ENCODE measurements at places on chromosomes 5 and 9.

DNA sequence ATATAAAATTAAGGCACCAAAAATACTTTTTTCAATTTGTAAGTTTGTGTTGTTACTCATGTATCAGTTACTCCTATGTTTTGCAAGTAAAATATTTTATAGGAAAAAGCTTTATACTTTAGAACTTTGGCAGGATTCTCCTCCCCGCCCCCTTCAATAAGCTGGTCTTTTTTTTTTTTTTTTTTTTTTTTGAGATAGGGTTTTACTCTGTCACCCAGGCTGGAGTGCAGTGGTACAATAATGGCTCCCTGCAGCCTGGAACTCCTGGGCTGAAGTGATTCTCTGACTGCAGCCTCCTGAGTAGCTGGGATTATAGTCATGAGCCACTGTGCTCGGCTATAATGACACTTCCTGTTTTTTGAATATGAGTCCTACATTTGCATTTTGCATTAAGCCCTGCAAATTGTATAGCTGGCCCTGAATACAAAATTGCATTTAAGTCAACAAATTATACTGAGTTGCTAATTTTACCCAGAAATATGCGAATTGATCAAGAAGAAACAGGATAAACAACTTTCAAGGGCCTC, 192.9 kb downstream of the PIK3R1 start:
- no peak for DNase-seq

DNA sequence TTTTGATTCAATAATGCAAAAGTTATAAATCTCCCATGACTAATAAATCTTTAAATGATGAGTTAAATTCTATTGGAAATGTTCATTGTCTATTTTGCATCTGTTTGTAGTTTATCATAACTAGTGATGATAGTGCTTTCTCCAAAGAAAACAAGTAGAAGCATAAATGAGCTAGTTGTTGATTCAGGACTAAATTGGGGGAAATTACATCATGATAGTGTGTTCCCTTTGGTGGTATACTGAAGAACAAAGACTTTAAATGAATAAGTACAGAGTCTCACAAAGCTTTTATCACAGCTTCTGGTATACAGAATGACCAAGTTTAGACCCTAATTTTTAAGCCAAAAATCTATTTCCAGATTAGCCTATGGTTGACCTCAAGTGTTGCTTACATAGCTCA, 173.8 kb downstream of the MCTP1 start:
- no peak for DNase-seq

GRCh38 chr9:79709743-79710674, 138.2 kb downstream of the TLE4 start:
- DNase-seq = no peak

GRCh38 chr5:85109616-85110015, 724.9 kb upstream of the EDIL3 start:
- no peak for DNase-seq

GRCh38 chr9:124652615-124653393, 118.3 kb downstream of the NR6A1 start:
- peak; percentile 75 for DNase-seq

- DNase-seq = no peak
Observed at GRCh38 chr9:27131731-27132130, 22.7 kb downstream of the TEK start.

GRCh38 chr9:127180457-127181314, 58.3 kb upstream of the ANGPTL2 start:
- DNase-seq = no peak

DNA sequence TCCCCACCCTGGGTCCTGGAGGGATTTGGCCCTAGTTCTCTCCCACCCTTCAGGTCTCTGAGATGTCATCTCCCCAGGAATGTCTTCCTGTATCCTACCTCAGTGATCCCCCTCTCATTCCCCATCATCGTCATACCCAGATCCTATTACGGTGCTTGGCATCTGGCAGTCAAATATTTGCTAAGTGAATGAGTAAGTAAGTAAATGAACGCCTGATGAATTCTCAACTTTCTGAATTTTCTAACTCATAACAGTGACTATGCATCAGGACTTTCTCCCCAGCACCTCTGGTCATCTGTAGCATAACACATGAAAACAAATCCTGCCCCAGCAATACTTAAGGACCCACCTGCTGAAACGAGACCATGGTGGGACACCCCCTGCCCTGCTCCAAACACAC, 244.2 kb downstream of the EBF1 start:
- DNase-seq = no peak

DNA sequence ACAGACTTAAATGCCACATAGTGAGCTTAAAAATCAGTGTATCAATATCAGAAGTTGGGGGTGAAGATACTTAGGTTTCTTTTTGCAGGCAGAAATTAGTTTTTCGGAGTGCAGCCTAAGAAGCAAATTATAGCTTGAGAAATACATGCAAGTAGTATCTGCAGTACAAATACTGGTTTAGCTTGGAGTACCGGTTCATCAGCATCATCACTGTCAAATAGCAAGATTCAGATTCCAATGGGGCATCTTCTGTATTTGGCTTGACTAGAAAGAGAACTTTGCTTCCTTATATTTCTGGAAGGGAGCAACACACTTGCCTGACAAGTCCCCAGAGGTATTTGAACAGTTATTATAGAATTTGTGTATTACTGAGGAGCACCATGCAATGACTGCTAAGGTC, 19.8 kb downstream of the SLC31A1 start:
- DNase-seq = no peak

GRCh38 chr5:1522601-1523479, 920 bp downstream of the LPCAT1 start:
- no peak for DNase-seq

GRCh38 chr9:104256696-104257062, 162.6 kb downstream of the SMC2 start:
- DNase-seq = no peak

DNA sequence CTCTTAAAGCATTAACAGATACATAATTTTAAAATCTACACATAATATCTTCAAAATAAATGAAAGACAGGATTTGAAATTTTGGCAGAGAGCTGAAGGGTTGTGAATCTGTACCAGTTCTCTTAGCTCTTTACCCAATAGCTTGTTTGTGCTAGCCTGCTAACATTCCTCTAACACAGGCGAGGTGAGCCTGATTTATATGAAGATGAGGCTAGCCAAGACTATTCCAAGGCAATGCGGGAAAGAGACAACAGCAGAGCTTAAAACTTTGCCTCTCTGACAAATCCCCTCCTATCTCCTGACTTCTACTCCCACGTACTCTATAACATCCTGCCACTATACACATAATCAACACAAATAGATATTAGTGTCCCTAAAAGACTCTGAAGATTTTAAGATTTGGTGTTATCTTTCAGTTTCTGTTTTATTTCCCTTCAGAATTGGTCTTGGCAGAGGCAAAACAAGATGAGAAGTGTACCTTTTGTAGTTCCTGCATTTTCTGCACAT, 745.6 kb upstream of the ZNF608 start:
- DNase-seq = no peak

- DNase-seq = no peak
Observed at GRCh38 chr5:26610577-26610976, 427.8 kb downstream of the CDH9 start.

- DNase-seq = no peak
Observed at GRCh38 chr5:31720004-31720403, 81.1 kb downstream of the PDZD2 start.

DNA sequence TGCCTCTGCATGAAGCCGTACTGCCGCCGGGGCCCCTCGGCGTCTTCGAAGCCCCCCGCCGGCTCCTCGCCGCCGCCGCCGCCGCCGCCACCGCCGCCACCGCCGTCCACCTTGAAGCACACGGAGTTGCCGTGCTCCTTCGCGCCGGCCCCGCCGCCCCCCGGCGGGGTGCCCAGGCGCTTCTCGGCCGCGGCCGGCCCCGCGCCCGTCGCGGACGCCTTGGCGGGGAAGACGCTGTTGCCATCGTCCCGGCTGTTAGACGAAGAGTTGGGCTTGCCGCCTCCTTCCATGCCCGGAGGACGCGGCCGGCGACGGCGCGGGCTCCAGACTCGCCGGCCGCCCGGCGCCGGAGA, 400 bp downstream of the HCN1 start:
- no peak for DNase-seq

DNA sequence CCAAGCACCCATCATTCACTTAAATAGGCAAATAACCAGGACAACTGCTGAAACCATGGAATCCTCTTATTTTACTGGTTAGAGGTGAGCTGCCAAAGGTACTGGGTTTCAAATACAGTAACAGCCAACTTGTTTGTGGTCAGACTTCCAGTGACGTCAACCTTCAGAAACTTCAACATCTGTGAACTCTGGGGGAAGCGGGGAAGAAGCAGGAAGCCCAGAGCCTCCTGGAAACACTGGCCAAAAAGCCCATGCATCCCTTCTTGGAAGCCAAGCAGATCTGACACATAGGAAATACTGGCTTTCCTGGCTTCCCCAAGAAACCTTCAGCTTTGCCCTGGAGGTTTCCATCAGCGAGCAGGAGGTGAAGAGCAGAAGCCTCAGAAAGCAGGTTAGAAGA, 4.9 kb upstream of the FRRS1L start:
- DNase-seq = peak; percentile 23

DNA sequence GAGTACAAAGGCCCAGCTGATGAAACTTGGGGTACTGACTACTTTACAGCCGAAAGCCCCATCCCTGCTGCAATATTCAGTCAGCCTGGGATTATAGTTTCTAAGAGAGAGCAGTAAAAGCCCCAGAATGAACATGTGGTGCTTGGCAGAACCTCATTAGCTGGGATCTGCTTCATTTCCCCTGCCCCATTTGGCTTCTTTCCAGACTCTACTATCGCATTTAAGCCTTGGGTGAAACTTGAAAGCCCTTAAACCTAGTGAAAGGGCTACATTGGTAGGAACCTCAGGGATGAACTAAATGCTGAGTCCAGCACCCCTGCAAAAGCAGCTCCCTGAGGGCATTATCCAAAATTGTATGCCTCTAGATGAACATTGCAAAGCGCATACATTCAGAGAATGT, 631.1 kb downstream of the ACTL7B start:
- no peak for DNase-seq

DNA sequence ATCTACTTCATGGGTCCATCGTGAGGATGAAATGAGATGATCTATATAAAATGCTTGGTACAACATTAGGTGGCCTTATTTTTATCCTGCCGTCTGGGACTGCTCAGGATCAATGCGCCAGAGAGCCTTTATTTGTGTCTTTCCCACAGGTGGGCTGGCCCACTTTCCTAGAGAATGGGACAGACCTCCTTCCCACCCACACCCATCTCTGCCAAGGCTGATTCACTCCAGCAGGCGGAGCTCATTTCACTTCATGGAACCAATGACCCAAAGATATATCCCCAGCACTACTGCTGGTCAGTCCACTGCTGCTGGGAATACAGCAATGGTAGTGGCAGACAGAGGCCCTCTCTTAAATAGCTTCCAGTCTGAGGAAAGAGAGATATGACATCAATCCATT, 35.7 kb downstream of the TGFBI start:
- no peak for DNase-seq

GRCh38 chr9:135212961-135213360, 125.5 kb downstream of the OLFM1 start:
- no peak for DNase-seq

GRCh38 chr5:170404398-170404797, 15.2 kb upstream of the KCNMB1 start:
- no peak for DNase-seq

DNA sequence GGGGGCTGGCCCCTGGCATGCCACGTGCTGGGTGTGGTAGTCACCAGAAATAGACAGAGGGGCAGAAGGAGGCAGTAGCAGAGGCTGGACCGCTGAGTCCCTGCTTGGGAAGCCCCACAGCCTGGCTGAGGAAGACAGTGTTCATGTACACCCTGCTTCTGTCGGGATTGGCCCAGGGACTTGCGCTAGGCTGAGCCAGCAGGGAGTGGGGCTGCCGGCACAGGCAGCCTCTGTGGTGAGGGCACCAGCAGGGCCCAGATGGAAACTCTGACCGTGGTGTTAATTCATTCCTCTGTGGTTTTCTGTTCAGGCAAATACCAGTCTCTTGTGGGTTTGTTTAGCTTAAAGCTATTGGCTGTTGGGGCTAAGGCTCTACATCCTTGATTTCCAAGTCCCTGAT, 108.6 kb upstream of the RAD23B start:
- DNase-seq = no peak

GRCh38 chr9:110575945-110576344, 3.6 kb downstream of the SVEP1 start:
- DNase-seq = no peak

DNA sequence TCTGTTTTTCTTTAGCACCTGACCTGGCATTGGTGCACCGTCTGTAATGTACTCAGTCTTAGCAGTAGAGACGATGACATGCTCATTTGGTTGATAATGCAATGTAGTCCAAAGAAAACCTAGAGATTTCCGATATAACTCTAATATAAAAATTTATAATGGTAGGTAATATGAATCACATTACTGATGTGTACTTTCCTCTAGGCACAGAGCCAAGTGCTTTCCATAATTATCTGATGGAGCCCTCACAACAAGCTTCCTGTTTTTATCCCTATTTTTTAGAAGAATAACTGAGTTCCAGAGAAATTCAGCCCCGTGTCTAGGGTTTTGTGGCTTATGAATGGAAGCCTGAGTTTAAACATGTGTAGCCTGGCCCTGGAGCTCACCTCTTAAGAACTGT, 53.7 kb downstream of the KDM4C start:
- DNase-seq = no peak

DNA sequence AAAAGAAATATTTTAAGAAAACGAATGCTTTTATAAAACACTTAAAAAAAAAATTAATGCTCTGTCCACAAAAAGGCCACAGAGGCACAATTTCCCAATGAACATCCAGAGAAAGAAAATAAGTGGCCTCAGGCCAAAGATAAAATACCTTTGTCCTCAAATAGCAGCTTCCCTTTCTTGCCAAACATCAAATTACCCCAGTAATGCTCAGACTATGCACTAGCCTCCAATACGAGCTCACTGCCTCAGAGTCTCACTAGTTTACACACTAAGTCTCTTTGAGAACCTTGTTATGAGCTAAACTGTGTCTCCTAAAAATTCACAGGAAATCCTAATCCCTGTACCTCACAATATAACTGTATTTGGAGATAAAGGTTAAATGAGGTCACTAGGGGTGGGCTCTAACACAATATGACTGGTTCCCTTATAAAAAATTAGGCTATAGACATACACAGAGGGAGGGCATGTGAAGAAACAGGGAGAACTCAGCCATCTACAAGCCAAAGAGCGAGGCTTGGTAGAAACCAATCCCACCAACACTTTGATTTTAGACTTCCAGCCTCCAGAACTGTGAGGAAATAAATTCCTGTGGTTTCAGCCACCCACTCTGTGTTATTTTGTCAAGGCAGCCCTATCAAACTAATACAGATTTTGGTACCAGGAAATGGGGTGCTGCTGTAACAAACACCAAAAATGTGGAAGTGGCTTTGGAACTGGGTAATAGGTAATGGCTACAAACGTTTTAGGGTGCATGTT, 4.4 kb downstream of the MPDZ start:
- no peak for DNase-seq

GRCh38 chr9:79524266-79524665, 47.5 kb upstream of the TLE4 start:
- peak; percentile 10 for DNase-seq

DNA sequence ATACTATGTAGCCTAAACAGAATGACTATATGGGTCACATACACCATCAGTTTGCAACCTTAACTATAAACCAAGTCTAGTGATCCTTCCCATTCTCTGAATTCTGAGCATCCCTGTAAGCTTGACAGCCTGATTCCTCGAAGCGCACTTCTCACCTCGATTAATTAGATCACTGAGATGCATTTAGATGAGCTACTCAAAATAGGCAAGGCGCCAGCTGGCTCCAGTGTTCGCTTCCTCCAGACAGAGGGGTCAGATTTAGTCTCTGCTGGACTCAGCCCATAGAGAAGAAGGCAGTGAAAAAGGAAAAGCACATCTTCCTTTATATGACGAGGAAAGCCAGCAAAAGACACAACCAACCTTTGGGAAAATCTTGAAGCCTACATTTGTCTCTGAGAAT, 371.5 kb downstream of the MLLT3 start:
- DNase-seq = no peak

Data from skeletal muscle cell (primary cell).